Mesothelial cell of epicardium (in vitro differentiated cells): ENCODE measurements at places on chromosomes 6 and 20.

GRCh38 chr6:35804996-35805736 is at the start of gene LHFPL5:
Gene LHFPL5 (plus strand): TSS chr6:35805352. CDS start chr6:35805671, 319 bp downstream.
- no peaks in the 10 kb centered on the region for H3K4me1 ChIP-seq
- H3K4me3 ChIP-seq, result peak within 1 kb of the TSS; percentile 53
- H3K36me3 ChIP-seq, result no peaks in the 10 kb centered on the region
- H3K27me3 ChIP-seq, result peaks cover 10% of the 10 kb centered on the region
- DNase-seq, result peak; percentile 87

GRCh38 chr20:49510562-49511122 is 28.2 kb upstream of the KCNB1 start:
- no peak overlapping the region for H3K4me3 ChIP-seq
- H3K36me3 ChIP-seq, result peaks cover 28% of the 10 kb centered on the region
- peaks cover 4% of the 10 kb centered on the region for H3K4me1 ChIP-seq
- peak overlapping the region; percentile 62 for H3K27ac ChIP-seq
- no peaks in the 10 kb centered on the region for H3K27me3 ChIP-seq

DNA sequence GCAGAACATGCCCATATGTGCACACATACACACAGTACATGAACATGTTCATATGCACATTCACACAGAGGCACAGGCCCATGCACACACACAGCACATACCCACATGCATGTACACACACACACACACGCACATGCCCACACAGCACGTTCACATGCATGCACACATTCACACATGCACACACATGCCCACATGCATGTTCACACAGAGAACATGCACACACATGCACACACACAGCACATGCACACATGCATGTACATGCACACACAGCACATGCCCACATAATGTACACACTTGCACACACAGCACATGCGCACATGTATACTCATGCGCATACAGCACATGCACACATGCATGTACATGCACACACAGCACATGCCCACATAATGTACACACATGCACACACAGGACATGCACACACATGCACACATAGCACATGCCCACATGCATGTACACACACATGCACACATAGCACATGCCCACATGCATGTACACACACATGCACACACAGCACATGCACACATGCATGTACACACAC is 25.9 kb downstream of the RNASET2 start:
- no peaks in the 10 kb centered on the region for H3K27me3 ChIP-seq
- peaks cover 3% of the 10 kb centered on the region for H3K36me3 ChIP-seq
- no peak for DNase-seq
- no peak overlapping the region for H3K27ac ChIP-seq

GRCh38 chr20:10769700-10770099 is 95.9 kb upstream of the JAG1 start:
- peaks cover 10% of the 10 kb centered on the region for H3K4me1 ChIP-seq
- no peak overlapping the region for H3K27ac ChIP-seq
- peaks cover 32% of the 10 kb centered on the region for H3K27me3 ChIP-seq

GRCh38 chr6:170112583-170112860 is 178.4 kb downstream of the DLL1 start:
- H3K4me3 ChIP-seq, result no peak overlapping the region
- peaks cover 5% of the 10 kb centered on the region for H3K27me3 ChIP-seq
- no peak for DNase-seq
- no peaks in the 10 kb centered on the region for H3K36me3 ChIP-seq
- H3K4me1 ChIP-seq, result peaks cover 5% of the 10 kb centered on the region
- no peak overlapping the region for H3K27ac ChIP-seq

DNA sequence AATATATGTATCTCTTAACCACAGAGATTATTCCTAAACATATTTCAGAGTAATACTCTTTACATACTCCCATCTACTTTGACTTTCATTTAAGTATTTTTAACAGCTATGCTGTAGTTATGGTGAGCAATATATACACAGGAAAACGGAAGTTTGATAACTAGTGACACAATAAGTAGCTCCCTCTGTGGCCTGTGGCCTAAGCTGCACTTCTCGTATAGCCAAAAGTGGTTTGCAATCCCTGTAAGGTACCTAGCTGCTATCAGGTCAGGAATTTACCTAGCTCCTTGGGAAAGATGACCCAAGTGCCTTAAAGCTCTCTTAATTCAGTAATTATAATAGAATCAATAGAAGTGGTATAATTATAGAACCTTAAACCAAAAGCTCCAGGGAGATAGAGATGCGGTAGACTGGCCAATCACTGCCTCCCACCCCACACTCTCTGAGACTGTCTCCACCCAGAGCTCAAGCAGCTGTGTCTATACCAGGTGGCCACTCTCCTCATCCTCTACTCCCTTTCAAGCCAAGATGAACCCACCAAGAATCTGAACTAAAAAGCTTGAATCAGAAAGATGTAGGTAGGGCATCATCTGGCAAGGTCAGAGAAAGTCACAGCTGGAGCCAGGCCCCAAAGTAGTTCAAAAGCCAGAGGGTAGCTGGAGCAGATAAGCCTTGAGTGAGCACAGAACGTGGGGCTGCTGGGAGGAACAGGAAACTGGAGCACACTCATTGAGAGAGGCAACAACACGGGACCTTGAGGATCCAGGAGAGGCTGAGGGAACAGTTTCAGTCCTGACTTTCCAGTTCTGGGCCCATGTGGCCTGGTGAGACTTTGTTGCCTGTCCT is 84.9 kb upstream of the ASF1A start:
- H3K27me3 ChIP-seq, result no peaks in the 10 kb centered on the region
- peaks cover 8% of the 10 kb centered on the region for H3K36me3 ChIP-seq
- DNase-seq, result no peak
- no peaks in the 10 kb centered on the region for H3K4me1 ChIP-seq
- no peak overlapping the region for H3K4me3 ChIP-seq

- DNase-seq, result no peak
- H3K4me3 ChIP-seq, result no peak overlapping the region
- H3K27me3 ChIP-seq, result no peaks in the 10 kb centered on the region
- no peak overlapping the region for H3K27ac ChIP-seq
- no peaks in the 10 kb centered on the region for H3K4me1 ChIP-seq
These were observed 31.5 kb upstream of the TGM2 start for GRCh38 chr20:38196592-38196991.

DNA sequence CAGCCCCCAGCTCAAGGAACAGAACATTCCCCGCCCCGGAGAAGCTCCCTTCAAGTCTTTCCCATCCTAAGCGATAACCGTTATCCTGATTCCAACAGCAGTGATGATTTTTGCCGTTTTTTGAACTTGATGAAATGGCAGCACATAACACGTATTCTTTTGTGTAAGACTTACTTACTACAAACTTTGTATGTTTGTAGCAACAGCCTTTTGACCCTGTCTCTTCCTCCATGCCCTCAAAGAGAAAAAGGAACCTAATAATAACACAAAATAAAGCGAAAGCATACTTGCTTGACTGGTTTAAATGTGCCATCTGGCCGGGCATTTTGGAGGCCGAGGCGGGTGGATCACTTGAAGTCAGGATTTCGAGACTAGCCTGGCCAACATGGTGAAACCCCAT is 26.4 kb upstream of the SLC9A8 start:
- H3K36me3 ChIP-seq, result no peaks in the 10 kb centered on the region

DNA sequence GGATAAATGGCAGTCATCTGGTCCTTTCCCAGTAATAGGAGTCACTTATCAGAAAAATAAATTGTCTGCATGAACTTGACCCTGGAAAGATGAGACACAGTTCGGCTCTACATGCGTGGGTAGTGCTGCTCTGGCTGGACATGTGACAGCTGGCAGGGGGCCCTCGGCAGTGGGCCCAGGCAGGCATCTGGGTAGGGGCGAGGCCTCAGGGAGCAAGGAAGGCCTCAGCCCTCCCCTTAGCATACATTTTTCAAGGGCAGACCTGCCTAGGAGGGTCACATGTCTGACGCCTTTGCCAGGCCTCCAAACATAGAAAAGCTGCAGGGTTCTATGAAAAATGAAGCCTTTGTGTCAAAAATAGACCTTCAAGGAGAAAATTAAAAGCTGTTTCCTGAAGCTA is 12.8 kb upstream of the ILRUN start:
- DNase-seq, result no peak
- H3K27me3 ChIP-seq, result no peaks in the 10 kb centered on the region
- peaks cover 23% of the 10 kb centered on the region for H3K4me1 ChIP-seq
- no peaks in the 10 kb centered on the region for H3K36me3 ChIP-seq

GRCh38 chr6:35046862-35047261 is 94.3 kb downstream of the TCP11 start:
- no peak for DNase-seq
- no peaks in the 10 kb centered on the region for H3K36me3 ChIP-seq
- peaks cover 13% of the 10 kb centered on the region for H3K4me1 ChIP-seq
- no peak overlapping the region for H3K27ac ChIP-seq

GRCh38 chr20:10961651-10962288 is 288.0 kb upstream of the JAG1 start:
- H3K4me1 ChIP-seq, result no peaks in the 10 kb centered on the region
- no peaks in the 10 kb centered on the region for H3K27me3 ChIP-seq
- DNase-seq, result no peak

GRCh38 chr6:60695232-60695631 is 1590.8 kb downstream of the KHDRBS2 start:
- H3K4me1 ChIP-seq, result no peaks in the 10 kb centered on the region
- no peaks in the 10 kb centered on the region for H3K36me3 ChIP-seq
- no peaks in the 10 kb centered on the region for H3K27me3 ChIP-seq
- no peak for DNase-seq
- H3K4me3 ChIP-seq, result no peak overlapping the region

DNA sequence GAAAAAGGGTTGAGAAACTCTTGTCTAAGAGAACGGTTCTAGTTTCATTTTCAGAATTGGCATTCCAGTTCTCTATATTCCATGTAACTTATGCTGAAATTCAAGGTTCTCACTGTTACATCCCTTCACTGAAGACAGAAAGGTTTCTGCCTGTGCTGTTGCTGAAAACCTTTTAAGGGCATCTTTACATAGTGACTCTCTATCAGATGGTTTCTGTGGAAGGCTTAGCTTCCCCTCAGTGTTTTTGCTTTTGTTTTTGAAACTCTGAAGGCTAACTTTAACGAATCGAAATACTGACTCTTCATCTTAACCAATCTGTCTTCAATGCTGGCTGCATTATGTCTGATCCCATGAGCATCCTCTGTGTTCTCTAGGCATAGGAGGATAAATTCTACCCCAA is 1286.2 kb upstream of the EYS start:
- DNase-seq, result no peak
- no peaks in the 10 kb centered on the region for H3K4me1 ChIP-seq
- no peaks in the 10 kb centered on the region for H3K36me3 ChIP-seq
- no peaks in the 10 kb centered on the region for H3K27me3 ChIP-seq
- no peak overlapping the region for H3K27ac ChIP-seq

GRCh38 chr20:63737695-63737944 is 1.2 kb downstream of the LIME1 start:
- H3K27me3 ChIP-seq, result peaks cover 7% of the 10 kb centered on the region
- peaks cover 14% of the 10 kb centered on the region for H3K36me3 ChIP-seq
- H3K4me1 ChIP-seq, result no peaks in the 10 kb centered on the region
- no peak overlapping the region for H3K4me3 ChIP-seq

- DNase-seq, result no peak
- H3K4me1 ChIP-seq, result peaks cover 5% of the 10 kb centered on the region
- H3K36me3 ChIP-seq, result peaks cover 2% of the 10 kb centered on the region
- no peaks in the 10 kb centered on the region for H3K27me3 ChIP-seq
- no peak overlapping the region for H3K27ac ChIP-seq
These were observed 177.9 kb downstream of the PREX1 start for GRCh38 chr20:48649868-48650267.

- no peaks in the 10 kb centered on the region for H3K36me3 ChIP-seq
- no peak for DNase-seq
- H3K27ac ChIP-seq, result no peak overlapping the region
- H3K4me3 ChIP-seq, result no peak overlapping the region
These were observed 69.6 kb downstream of the TMEM242 start for GRCh38 chr6:157253699-157254098.

DNA sequence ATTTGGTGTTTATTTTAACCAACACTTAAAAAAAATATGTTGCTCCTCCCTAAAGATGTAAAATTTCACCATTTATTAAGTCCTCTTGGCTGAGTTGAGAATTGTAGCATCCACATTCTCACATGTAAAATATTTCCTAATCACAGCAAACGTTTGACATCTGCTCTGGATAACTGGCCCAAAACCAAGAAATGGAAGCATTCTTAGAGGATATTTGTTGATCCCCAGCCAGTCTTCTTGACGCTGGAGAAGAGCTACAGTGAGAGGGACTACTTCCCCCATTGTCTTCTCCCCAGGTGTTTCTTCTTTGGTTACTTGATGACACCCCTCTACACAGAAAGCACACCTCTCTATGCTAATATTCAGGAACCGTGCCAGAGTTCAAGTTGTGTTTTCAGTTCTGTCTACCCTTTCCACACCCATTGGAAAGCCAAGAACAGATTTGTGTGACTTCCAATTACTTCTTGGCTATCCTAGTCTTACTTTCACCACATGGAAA is 454.5 kb upstream of the JAG1 start:
- DNase-seq, result no peak
- no peak overlapping the region for H3K27ac ChIP-seq
- H3K4me1 ChIP-seq, result peaks cover 6% of the 10 kb centered on the region

DNA sequence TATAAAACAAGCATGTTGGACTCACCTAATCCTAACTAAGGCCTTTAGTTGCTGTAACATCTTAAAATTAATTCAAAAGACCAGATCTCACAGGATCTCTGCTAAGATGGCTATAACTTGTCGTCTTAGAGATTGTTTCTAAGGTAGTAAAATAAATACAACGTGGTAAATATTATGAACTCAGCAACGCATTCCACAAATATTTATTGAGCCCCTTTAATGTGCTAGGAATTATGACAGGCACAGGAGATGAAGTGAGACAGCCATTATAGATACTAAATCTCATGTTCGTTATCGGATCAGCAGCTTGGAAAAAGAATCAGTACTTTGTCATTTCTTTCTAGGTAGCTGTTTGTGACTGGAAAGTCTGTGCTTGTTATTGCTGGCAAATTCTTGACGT is 20.9 kb upstream of the MCM3 start:
- no peak overlapping the region for H3K4me3 ChIP-seq
- no peaks in the 10 kb centered on the region for H3K36me3 ChIP-seq
- peaks cover 39% of the 10 kb centered on the region for H3K4me1 ChIP-seq

GRCh38 chr20:9200620-9201019 is 131.7 kb downstream of the PLCB4 start:
- no peaks in the 10 kb centered on the region for H3K36me3 ChIP-seq
- no peaks in the 10 kb centered on the region for H3K27me3 ChIP-seq
- no peak for DNase-seq
- peaks cover 24% of the 10 kb centered on the region for H3K4me1 ChIP-seq
- no peak overlapping the region for H3K27ac ChIP-seq

- H3K4me1 ChIP-seq, result no peaks in the 10 kb centered on the region
- H3K27me3 ChIP-seq, result peaks cover 55% of the 10 kb centered on the region
- H3K36me3 ChIP-seq, result no peaks in the 10 kb centered on the region
- DNase-seq, result no peak
These were observed 81.4 kb upstream of the CDH4 start for GRCh38 chr20:61170496-61171320.

DNA sequence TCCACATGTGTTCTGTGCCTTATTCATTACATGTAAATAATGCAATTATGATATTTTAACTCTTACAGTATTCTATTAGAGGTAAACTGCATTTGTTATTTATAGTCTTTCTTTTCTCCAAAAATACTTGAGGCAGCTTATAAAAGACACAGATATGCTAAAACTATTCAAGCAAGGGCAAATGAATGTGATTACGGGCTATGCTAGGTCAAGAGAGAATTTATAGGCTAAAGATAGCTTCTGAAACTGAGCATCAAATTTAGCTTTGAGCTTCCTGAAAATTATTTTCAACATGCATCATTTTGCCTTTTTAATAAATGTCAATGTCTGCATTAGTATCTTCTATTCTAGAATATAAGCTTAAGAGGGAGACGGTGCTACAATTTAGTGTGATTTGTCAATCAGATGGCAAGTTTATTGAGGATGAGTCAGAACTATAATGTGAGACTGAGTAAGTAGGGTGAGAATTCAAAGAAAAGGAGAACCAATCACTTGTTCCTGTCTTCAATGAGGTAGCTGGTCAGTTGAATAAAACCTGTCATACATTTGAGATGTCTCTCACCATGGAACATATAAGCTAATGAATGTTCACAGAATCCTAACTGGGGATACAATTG is 669.4 kb upstream of the CITED2 start:
- no peaks in the 10 kb centered on the region for H3K27me3 ChIP-seq
- H3K36me3 ChIP-seq, result no peaks in the 10 kb centered on the region
- no peak overlapping the region for H3K4me3 ChIP-seq
- DNase-seq, result no peak
